ENCODE measurements at places on chromosomes 5 and 9.

- no peak for DNase-seq
These were observed 46.0 kb downstream of the PTPRD start for GRCh38 chr9:10566848-10567247.

DNA sequence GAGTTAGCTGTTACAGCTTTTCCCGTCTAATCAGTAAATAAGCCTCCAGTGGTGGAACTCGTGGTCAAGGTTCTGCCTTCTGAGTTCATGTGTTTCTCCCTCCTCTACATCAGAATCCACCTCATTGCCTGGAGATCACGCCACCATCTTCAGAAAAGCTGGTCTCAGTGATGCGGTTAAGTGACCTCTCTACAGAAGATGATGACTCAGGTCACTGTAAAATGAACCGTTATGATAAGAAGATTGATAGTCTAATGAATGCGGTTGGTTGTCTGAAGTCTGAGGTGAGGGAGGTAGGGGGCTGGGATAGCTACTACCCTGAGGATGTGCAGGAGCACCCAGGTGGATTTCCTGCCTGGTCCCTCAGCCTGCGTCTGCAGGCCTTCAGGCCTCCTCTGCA lies 13.3 kb downstream of the ODF2 start:
- DNase-seq = no peak

- no peak for DNase-seq
These were observed 51.4 kb upstream of the CKMT2 start for GRCh38 chr5:81181576-81182316.

- DNase-seq = no peak
These were observed 32.7 kb upstream of the TXNDC8 start for GRCh38 chr9:110370315-110370714.

GRCh38 chr9:35896570-35896969 lies 9.4 kb upstream of the HRCT1 start:
- no peak for DNase-seq

DNA sequence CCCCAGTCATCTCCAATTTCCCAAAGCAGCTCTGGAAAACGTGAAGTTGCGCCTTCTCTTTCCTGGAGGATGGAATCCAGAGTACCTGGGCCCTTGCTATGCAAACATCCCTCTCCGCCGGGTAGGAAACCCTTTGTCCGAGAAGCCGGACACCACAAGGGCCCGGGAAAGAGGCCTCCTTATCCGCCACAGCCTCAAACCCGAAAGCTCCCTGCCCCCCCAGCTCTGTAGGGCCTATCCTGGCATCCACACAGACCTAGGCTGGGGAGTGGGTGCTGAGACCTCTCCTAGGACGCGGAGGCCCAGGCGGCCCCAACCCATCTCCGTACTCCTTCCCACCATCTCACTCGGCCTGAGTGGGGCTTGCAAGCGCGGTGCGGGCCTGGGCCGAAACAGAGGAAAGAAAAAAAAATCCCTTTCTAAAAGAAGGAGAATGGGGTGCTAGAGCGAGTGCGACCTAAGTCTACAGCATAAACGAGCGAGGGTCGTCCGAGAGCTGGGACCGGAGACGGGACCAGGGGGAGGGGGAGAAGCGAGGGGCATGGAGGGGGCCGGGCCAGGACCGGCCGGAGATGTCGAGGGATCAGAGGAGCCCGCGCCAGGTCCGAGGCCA lies 624 bp downstream of the FBXW11 start:
- no peak for DNase-seq

DNA sequence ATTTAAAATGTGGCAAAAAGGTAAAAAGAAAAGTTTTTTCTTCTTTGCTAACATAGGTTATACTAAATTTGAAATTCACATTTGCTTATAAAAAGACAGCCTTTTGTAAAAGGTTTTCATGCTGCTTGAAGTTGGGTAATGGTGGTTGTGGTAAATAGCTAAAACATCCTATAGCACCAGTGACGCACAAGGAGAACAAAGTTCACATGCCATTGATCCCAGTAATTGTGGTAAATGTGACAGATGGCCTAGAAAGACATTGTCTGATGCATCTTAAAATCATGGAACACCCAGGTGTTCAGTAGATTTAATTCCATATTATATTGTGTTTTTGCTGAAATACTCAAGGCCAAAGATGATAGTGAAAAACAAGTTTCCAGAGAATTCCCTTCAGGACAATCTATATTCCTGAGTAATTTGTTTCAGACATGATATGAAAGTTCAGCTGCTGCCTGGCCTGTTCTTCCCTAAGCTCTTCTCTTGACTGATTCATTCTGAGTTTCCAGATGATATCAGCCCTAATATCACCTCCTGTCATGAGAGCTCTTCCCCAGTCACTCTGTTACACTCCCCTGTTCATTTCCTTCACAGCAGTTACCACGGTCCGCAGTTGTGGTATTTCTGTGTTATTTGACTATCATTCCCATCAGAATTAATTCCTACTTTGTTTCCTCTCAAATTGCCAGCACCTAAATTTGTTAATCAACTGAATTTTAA lies 4.6 kb upstream of the FBXL17 start:
- no peak for DNase-seq

- no peak for DNase-seq
These were observed 74.9 kb upstream of the RFX3 start for GRCh38 chr9:3600672-3601071.

- no peak for DNase-seq
These were observed 225.3 kb upstream of the CLINT1 start for GRCh38 chr5:158084292-158084691.

DNA sequence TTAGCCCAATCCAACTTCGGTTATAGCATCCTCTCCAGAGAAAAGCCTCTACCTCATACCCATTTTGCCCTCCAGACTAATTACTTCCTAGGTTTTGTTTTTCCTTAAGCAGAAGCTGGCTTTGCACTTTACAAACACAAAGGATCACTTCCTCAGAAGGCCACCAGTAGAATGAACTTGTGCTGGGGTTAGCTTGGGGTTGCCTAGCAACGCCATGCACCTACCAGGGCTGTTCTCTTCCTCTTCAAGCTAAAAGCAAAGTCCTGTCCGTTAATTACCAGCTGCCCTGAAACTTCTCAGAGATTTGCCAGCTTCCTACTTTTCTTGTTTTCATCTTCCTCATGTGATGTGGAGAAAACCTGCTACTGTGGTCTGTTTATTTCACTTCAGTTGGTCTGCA lies 132.0 kb upstream of the WWC1 start:
- no peak for DNase-seq

DNA sequence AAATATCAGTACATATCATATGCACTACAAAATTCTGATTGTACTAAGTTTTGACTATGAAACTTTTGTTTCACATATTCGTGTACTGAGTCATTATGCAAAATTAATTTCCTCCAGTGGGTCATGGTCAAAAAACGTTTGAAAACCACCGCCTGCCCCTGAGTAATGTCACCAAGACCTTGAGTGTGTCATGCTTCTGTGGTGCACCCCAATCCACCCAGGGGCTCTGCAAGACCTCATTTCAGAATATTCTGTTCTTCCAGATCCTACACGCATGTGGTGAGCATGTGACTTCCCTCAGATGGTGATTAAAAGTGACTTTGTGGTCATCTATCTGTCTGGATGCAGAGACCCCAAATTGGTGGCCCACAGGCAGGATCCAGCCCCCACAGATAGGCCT lies 31.0 kb downstream of the ABLIM3 start:
- no peak for DNase-seq

DNA sequence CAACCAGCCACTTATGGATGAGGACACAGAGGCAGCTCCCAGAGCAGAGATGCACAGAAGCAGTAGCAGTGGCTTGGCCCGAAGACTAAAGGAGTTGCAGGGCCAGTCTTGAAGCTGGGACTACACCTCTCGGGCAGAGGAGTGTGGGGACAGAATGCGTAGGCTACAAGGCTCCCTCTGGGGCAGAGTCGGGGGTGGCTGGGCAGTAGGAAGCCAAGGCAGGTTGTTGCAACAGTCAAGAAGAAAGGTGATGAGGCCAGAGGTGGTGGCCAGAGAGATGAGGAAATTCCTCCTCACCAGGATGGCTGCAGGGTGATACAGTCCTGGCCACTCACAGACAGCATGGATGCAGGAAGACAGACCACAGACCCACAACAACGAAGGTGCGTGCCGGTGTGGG lies 4.9 kb upstream of the N4BP3 start:
- DNase-seq = no peak

DNA sequence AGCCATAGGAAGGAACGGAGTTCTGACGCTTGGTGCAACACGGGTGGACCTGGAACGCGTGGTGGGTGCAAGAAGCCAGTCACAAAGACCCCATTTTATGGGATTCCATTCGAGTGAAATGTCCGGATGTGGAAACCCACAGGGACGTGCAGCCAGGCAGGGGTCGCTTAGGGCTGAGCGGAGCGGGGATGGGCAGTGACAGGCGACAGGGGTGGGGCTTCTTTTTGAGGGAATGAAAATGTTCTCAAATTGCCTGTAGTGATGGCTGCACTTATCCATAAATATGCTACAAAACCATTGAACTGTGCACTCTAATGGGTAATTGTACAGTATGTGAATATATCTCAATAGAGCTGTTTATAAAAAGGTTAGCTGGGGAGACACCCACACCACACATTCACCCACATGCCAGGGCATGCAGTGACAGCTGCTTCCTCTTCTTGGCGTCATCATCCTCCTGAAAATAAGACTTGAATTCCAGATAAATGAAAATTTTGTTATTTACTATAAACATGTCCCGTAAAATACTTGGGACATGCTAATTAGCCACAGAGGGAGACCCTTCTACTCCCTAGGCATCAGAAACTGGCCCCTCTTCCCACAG lies 71.3 kb upstream of the OLFM1 start:
- DNase-seq = no peak

DNA sequence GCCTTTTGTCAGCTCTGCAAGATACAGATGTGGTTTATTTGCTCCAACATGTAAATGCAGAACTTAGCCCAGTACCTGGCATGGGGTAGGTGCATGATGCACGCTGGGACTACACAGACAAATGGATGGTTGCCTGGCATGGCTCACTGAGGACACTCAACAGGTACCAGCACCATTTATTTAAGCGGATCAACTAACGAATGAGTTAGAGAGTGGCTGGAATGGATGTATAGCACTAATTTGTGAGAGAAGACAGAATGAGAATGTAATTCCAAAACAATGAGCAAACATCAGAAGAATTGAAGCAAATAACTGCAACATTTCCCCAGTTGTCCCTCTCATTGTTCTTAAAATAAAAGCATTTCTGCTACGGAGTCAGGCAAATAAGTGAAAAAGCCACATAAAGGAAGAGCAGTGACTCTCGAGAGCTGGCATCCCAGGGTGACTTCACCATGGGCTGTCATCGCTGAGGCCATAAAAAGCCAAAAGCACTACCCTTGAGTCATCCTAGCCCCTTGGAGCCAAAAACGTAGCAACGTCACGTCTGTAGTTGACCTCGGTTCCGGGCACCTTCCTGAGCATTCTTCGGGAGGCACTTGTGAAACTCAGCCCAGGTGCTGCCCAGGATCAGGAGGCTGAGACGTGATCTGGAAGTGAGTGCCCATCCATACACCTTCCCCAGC lies 290.3 kb downstream of the NSG2 start:
- DNase-seq = no peak

DNA sequence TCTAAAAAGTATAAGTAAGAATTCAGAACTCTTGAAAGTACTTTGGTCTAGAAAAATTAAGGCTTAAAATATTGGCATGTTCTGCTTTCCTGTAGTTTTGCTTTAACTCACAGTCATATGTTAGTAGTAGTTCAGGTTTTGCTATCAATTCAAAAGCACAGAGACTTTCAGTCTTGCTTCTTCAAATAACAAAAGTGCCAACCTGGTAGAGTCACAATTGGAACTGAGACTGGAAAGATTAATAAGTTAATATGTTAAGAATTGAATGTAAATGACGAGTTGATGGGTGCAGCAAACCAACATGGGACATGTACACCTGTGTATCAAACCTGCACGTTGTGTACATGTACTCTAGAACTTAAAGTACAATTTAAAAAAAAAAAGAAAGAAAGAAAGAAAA lies 822.3 kb downstream of the MTRR start:
- DNase-seq = no peak

DNA sequence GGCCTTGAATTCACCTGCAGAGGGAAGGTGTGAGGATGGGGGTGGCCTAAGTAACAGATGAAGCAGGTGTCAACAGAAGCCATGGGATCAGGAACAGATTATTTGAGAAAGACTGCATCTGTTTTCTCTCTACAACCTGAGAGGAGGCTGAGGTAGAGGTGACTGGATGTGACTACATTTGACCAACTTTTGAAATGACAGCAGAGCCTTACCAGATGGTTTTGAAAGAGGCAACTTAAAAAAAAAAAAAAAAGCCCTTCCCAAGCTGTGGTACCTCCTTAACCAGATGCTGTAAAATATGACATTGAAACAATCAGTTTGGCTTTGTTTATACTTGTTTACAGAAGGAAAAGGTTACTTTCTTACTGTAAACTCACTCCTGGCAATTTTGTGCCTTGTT lies 108.6 kb downstream of the TRIO start:
- DNase-seq = no peak

DNA sequence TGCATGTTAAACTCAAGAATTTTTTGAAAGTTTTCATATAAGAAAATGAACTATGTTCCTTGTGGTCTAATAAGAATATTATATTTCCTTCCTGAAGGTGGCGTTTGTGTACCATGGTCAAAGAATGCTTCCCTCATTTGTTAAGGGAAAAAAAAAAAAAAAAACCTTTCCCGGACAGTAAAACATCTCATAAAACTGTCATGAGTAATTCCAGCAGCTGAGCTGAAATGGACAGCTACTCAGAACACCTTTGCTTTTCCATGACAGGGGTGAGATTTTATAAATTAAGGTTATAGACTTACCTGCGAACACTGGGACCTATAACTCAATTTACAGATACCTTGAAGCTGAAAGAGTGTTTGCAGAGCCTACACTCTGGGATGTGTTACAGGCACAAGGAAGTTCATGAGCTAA lies 113.2 kb upstream of the RANBP3L start:
- DNase-seq = no peak

DNA sequence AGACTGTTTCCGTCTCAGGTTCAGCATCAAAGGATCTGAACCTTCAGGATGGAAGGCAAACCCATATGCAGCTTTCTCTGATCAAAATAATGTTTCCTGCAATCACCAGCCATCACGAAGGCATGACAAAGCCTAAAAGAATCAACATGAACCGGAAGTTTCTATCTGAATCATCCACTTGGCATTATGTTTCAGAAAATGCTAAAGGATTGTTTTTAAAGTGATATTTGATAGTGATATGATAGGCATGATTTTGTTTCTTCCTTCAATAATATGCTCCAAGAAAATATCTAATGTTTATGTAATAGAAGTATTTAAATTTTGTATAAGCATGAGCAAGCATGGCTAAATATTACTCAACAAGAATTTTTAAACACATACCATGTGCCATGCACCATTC lies 219.6 kb downstream of the PLK2 start:
- DNase-seq = no peak

DNA sequence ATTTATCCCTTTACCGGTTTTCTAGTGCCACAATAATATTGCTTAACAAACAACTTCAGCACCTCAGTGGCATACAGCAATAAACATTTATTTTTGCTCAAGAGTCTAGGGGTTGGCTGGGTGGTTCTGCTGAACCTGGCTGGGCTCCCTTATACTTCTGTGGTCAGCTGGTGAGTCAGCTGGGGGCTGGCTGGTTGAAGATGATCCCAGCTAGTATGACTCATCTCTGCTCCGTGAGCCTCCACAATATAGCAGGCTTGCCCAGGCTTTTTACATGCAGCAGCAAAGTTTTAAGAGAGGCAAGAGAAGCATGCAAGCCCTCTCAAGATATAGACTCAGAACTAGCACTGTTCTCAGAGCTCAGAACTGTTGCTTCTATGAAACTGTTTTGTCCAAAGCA lies 523.5 kb upstream of the CLINT1 start:
- DNase-seq = peak; percentile 12

All from posterior cingulate gyrus (tissue), 11 donors.